ENCODE measurements at places on chromosomes 11 and 22.

DNA sequence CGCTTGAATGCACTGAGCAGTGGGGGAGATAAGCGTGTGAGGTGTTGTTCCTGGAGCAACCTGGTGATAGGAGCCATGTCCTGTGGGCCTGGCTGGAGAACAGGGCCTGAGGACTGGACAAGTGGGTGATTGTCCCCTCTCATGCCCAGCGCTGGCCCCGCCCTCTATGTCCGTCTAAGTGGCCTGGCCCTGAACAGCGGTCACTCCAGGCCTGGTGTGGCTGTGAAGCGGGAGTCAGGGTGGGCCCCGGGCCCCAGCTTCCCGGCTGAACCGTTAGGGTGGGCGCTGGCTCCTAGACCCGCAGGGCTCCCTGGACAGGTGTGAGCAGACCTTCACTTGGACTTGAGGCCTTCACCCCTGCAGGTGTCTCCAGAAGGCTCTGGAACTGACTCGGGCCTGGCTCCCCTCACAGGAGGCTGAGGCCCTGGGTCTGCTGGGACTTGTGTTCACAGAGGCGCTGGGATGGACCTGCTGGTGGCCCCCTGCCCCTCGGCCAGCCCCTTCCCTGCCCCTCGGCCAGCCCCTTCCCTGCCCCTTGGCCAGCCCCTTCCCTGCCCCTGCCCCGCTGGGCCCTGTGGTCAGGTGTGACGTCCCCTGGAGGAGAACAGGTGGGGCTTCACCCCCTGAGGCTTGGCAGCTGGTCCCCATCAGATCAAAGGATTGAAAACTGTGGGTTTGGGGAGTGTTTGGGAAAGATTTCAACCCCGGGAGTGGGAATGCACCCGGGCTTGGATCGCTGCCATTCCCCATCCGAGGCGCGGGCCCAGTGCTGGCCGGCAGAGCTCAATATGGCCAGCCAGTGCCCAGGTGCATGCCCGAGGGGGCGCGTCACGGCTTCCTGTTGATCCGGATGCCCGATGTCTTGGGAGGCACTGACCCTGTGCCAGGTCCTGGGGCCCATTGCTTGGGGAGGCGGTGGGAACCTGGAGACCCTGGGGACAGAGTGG is 3.2 kb upstream of the MUC6 start:
- DNase-seq: no peak

GRCh38 chr22:19522881-19523239 is 1.4 kb downstream of the CLDN5 start:
- no peak for DNase-seq

DNA sequence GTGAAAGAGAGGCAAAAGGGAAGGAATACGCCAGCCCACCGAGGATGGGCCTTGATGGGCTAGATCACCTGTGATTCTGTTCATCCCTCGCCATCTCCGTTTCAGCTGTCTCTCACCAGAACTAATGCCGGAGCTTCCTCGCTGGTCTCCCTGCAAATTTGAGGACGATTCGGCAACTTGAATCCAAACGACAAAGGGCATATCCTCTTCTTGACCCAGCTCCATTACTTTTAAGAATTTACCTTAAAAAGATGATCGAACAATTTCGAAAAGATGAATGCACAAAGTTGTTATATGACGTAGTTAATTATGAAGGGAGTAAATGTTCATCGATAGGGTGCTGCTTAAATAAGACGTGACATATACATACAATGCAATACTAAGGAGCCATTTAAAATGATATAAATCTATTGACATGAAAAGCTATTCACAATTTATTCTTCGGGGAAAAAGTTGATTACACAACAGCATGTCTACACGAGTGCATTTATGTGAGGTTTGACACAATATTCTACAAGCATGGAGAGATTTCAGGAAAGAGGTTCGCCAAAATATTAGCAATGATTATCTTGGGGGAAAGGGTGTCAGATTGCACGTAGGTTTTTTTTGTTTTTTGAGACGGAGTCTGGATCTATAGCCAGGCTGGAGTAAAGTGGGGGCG is 937 bp upstream of the FAM168A start:
- DNase-seq: no peak

- no peak for DNase-seq
These were observed 26.9 kb upstream of the ATXN10 start for GRCh38 chr22:45644714-45645113.

DNA sequence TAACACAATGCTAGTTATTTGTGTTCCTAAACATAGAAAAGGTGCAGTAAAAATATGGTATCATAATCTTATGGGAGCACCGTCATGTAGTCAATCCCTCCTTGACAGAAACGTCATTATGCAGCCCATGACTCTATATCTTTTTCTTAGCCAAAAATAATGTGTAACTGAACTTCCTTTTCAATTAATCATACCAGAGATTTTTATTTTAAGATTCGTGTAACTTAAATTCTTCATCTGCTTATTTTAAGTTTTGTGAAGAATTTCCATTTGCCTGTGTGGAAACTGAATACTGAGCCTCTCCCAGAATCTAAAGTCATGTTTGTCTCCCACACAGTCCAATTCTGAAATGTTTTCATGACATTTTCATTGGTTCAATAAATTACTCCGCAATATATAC is 699.1 kb downstream of the KCNA4 start:
- DNase-seq: no peak

DNA sequence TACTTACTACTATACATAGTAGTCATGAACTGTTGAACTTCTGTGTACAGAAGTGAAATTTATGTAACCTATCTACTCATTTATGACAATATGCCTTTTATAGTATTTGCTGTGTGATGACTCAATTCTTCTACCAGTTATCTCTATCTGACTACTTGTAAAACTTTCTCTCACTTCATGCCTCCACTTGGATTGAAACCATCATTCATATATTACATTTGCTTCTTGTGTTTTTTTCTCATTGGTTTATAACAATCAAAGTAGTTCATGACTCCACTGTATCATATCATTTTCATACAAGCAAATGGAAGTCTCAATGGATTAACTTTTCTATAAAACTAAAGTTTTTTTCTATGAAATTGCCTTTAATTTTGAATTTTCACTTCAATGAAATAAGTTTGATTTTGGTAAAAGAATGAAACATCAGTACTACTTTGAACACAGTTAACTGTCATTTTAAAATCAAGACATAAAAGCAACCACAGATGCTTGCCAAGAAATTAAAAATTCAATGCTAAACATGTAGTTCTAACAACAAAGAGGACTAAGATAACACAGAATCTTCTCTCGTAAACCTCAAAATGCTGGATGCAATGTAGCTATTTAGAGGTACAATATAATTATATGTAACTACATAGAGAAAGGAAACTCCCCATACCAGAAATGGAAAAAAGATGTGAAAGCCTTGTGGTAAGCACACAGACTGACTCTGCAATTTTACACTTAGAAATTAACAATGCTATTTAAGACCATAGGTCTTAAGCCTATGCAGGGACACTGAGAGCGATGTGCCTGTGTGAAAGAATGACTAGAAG is 27.6 kb upstream of the EXPH5 start:
- no peak for DNase-seq

GRCh38 chr11:129589190-129589860 is 213.7 kb downstream of the BARX2 start:
- no peak for DNase-seq

- DNase-seq: no peak
These were observed 35.6 kb downstream of the KIF18A start for GRCh38 chr11:28072321-28072720.

DNA sequence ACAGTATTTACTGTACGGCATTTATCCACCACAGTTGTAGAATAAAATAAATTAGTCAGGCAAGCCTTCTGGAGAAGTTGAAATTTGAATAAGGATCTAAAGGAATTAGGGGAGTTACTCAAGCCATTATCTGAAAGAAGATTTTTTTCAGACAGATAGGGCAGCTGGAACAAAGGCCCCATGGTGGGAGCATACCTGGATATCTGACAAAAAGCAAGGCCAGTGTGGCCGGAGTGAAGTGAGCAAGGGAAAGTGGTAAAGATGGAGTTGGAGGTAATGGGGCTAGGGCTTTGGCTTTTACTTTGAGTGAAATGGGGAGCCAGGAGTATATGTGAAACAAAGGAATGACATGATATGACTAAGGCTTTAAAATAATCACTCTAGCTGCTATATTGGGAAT is 45.7 kb upstream of the PSMA1 start:
- DNase-seq: no peak

DNA sequence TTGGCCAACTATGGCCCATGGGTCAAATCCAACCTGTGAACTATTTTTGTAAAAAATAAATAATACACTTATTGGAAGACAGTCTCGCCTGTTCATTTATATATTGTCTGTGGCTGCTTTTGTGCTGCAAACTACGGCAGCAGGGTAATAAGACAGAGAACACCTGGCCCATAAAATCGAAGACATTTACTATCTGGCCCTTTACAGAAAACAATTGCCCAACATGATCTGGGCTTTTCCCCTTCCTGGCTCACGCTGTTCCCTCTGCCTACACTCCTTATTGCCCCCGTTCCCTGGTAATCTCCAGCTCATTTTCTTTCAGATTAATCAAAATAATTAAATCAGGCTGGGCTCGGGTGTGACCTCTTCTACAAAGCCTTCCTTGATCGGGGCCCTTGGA is 5.6 kb downstream of the PLAAT2 start:
- DNase-seq: no peak

DNA sequence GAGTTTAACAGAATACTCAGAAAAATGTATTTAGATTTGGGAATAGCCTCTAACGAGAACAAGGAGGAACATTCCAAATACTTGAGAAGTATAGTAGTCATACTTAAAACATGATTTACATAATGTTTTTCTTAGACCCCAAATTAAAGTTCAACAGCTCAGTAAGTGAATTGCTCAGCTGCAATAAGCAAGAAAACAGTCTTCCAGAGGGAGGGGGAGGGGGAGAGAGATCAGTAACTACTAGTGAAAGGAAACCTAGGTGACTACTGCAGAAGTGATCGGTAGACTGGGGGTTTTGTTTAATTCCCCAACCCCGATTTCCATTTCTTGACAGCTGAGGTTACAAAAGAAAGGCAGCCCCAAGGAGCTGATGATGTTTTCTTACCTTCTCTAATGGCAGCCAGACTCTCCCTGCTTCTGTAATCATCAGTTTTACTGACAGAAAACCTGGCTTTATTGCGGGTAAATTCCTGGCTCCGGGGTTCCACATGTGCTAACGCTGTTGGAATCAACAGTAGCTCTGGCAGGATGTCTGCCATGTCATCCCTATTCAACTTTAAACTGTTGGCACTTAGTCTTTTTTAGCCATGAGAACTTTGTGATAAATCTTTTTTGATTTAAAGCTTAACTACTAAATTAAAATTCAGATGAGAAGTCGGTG is 82.4 kb upstream of the BIRC3 start:
- DNase-seq: no peak

All from hematopoietic multipotent progenitor cell treated with erythropoietin and hydrocortisone succinate and interleukin-3 and kit ligand, for 4 days (in vitro differentiated cells).